ENCODE measurements at places on chromosomes 12 and 14.

DNA sequence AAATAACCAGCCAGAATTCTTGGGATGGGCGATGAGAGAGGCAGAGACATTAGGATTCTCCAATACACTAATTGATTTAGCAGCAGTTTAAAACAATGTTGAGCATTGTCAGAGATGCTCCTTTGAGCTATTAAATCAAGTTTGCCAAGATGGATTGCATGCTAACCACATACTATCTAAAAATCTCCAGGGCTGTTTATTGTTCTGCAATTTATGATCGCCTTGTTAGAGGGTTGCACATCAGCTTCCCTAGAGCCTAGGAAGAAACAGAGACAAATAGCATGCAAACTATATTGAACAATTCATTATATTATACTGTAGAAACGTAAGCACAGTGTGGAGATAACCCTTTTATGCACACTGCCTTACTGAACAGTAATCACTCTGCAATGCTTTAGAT, 599.9 kb downstream of the SOX5 start:
- no peak for DNase-seq

DNA sequence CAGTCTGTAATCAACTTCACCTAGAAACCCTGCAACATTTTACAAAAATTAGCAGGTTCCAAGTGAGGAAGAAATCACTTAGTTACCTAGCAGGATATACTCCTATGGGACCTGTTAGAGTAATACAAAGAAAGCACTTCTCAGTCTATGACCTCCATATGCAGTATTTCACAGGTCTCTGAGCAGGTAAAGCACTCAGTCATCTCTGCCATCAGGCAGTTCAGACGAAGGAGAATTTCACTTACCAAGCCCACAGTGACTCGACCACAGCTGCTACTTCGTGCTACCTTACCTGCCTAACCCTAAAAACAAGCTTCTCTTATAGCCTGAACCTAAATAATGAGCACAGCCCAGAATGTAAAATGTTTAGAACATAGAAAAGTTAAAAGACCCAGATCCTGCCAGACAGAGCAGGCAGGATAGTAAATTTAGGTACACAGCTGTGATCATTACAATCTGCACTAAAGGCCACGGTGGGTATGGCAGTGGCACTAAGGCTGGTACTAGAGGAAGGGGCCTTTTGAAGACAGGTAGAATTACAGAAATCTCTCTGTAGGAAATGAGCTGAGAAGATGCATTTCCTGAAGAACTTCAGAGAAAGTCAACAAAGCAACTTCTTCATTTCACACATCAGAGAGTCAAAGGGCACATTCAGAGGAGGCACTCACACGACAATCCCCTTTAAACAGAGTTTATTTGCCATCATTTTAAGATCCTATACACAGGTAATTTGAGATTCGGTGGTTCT, 35.7 kb downstream of the DCAF5 start:
- no peak for DNase-seq

GRCh38 chr14:98894600-98894999, 377.4 kb downstream of the BCL11B start:
- no peak for DNase-seq

DNA sequence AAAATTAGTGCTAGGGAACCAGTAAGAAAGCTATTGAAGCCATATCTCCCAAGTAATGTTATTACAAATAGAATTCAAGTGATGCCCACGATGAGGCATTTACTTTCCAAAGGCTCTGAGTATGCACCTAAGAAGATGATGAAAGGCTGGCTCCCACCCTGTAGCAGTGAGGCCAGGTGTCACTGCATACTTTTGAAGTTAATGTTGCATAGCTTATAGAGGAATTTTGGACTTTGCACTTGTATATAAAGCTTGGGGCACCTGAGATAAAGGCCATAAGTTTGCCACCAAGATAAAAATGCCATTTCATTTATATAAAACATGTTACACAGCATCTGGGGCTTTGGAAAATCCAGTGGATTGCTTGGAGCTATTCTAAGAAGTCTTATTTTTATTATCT, 96.2 kb downstream of the PTPRB start:
- no peak for DNase-seq

DNA sequence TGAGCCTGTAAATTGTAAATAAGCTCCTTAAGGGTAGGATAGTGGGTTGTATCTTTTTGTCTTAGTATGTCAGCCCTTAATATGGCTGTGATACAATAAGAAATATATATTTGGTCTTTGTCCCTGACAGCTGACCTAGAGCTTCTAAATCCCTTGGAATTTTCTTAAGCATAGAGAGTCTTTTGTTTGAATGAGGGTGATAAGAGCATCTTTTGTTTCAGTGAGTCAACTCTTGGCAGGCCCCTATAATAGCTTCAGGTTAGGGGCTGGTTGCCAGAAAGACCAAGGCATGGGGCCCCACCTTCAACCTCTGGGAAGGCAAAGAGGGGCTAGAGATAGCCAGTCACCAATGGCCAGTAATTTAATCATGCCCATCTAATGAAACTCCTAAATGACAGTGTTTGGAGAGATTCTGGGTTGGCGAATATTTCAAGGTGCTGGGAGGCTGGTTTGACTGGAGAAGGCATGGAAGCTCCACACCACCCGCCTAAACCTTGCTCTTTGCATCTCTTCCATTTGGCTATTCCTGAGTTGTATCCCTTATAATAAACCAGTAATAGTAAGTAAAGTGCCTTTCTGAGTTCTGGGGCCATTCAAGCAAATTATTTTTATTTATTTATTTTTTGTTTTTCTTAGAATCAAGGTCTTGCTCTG, 10.5 kb downstream of the PALS1 start:
- no peak for DNase-seq

DNA sequence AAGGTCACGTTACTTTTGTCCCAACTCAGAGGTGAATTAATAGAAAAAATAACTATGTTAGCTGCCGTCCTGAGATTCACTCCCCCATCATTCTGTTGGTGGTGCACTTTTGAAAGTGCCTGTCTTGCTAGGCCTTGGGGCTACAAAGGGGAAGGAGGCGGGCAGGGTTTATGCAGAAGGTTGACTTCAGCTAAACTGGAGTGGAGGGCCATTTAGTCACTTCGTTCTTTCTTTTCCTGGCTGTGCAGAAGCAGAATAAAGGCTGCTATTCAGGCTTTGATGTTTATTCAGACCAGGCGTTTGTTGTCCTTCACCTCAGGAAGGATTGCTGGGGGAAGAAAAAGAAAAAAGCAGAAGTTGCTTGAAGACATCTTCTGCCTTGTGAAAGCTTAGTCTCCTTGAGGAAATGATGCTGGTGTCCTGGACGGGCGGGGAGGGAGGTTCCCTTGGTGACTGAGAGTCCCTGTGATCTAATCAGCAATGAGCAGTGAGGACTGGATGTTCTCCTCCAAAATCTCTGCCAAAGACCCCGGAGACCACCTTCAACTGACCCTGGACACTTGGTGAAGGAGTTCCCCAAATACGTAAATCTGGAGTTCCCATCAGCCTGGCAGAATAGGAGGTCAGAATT, 4.0 kb downstream of the GLT1D1 start:
- DNase-seq = no peak

GRCh38 chr12:92034083-92034482, 111.6 kb downstream of the BTG1 start:
- no peak for DNase-seq

- DNase-seq = no peak
These were observed 44.5 kb upstream of the PTPRR start for GRCh38 chr12:70964867-70965510.

GRCh38 chr14:57686304-57686703, 179.6 kb downstream of the SLC35F4 start:
- no peak for DNase-seq

DNA sequence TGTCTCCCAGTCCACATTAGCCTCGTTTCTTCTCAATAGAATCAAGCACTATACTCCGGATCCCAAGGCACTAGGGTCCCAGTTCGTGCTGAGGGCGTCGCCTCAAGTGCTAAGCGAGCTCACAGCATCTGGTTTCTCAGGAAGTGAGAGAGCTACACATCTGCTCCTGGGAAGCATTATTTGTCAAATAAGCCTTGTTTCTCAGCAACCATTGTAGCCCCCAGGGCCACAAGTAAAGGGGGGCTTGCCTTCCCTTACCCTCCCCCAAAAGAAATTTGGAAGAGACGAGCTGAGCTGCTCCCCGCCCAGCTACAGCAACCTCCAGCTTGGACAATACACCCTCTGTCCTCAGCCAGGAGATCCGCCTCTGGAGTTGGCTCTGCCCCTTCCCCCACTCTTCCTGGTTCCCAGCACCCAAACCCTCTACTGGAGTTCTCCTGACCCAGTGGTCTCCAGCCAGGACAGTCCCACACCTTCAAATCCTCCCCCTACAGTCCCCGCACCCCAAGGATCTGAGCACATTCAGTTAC, 5.7 kb upstream of the TNS2 start:
- no peak for DNase-seq

DNA sequence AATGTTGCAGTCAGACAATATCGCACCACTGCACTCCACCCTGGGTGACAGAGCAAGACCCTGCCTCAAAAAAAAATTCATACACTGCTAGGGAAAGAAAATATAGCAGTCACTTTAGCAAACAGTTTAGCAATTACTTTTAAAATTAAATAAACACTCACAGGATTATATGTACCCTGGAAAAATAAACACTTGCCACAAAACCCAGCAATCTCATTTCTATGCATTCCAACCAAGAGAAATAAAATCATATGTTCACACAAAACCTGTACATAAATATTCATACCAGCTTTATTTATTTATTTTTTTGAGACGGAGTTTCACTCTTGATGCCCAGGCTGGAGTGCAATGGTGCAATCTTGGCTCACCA, 20.2 kb downstream of the ATXN2 start:
- no peak for DNase-seq

- peak; percentile 35 for DNase-seq
These were observed 299.7 kb upstream of the FBXO33 start for GRCh38 chr14:39731912-39732311.

GRCh38 chr12:118618695-118619094, 242.3 kb downstream of the SUDS3 start:
- DNase-seq = no peak

GRCh38 chr14:96390965-96391292, 999 bp upstream of the AK7 start:
- DNase-seq = no peak

DNA sequence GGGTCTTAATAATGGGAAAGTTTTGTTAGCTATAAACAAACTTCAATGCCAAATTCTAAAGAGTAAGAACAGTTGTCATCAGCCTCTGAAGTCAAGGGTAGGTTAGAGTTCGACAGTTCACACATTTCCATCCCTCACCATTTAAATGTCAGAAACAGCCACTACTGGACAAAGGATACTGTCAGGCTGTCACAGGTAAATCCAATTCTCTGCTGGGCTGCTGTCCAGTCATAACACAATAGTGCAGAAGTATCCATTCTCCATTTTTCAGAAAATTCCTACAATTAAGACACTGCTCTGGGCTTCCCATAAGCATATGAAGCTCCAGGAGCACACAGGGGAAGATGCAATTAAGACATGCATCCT, 221.4 kb downstream of the RPS29 start:
- DNase-seq = no peak

DNA sequence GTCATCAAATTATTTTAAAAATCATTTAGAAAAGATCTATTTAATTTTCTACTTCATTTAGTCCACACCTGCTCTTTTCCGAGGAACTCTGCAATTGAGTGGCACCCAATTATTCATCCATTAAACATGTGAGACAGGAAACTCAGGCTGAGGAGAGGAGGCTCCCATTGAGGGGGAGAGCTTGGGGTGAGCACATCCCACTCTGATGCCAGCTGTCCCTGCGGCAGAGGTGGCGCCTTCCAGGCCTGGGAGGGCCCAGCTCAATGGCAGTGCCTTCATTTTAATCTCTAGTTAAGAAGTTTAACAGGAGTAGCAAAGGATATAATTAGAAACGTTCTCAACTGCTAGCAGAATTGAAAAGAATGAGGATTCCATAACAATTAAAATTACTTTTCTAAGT, 92.0 kb downstream of the ITPR2 start:
- no peak for DNase-seq

- DNase-seq = no peak
These were observed 20.2 kb downstream of the TNFAIP2 start for GRCh38 chr14:103143506-103143905.

- no peak for DNase-seq
These were observed 569.1 kb upstream of the TBX3 start for GRCh38 chr12:115253049-115253448.

DNA sequence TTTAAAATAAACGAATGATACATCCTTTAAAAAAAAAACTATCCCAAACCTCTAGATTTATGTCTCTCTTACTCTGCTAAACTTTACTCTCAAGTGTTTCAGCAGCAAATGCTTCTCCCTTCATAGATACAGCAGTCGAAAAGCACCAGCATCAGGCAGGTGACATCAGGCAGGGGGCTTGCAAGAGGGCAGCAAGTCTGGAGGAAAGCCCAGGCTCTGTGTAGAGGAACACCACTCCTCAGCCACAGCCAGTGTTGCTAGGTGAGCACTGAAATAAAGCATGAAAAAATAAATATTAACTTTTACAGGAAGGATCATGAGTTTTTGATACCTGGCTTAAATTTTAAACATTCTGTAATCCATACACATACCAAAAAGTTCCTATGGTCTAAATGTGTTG, 419.4 kb downstream of the GALC start:
- no peak for DNase-seq

DNA sequence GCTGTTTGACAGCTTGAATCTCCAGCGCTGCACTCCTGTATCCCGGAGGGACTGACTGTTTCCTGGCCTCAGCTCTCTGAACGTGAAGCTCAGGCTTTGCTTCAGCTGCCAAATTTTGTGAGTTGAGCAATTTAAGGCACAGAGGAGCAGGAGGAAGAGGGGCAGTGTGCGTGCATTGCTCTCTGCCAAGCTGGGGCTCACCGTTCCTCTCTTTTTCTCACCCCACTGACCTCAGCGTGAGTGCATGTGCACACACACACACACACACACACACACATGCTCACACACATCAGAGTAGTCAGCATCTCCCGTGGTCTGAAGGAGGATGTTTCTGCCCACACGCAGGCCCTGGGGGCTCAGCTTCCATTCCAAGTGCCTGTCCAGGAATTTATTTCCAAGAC, 27.8 kb upstream of the BDKRB2 start:
- no peak for DNase-seq

Data from stimulated activated CD4-positive, alpha-beta T cell treated with anti-CD3 and anti-CD28 coated beads, Interleukin-15, amount 100 ng/mL, for 24 hours (primary cell).